ENCODE measurements at places on chromosomes 1 and 21.

GRCh38 chr1:203768256-203768655 lies 3.3 kb downstream of the LAX1 start:
- no peak for DNase-seq

GRCh38 chr1:40532844-40533424 lies 1.5 kb downstream of the ZNF684 start:
- no peak for DNase-seq

GRCh38 chr1:198902655-198903054 lies 263.8 kb downstream of the PTPRC start:
- DNase-seq = no peak

- no peak for DNase-seq
These were observed 54.9 kb downstream of the CD46 start for GRCh38 chr1:207806531-207807325.
